Fibroblast of skin of back (primary cell): ENCODE measurements at places on chromosomes 7 and 10.

- peak; percentile 71 for DNase-seq
These were observed 313.3 kb upstream of the AKR1E2 start for GRCh38 chr10:4512671-4513240.

DNA sequence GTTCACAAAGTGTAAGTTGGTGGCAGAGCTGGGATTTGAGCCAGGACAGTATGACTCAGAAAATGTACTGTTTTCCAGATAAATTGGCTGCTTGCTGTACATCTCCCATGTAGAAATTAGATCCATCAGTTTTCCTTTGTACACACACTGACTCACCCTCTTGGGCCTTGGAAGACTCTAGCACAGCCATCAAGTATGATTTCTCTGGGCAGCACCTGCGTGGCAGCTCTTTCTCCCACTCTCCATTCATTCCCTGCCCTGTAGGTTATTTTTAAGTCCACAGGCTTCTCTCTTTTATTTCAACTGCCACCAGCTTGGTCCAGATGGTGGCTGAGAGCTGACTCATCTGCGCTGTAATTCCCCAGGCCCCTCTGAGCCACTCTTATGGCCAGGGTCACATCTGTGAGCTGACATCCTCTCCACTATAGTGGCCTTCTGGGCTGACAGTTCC, 28.3 kb upstream of the SDK1 start:
- DNase-seq = peak; percentile 77

- DNase-seq = no peak
These were observed 26.0 kb downstream of the SDK1 start for GRCh38 chr7:3327099-3327498.

DNA sequence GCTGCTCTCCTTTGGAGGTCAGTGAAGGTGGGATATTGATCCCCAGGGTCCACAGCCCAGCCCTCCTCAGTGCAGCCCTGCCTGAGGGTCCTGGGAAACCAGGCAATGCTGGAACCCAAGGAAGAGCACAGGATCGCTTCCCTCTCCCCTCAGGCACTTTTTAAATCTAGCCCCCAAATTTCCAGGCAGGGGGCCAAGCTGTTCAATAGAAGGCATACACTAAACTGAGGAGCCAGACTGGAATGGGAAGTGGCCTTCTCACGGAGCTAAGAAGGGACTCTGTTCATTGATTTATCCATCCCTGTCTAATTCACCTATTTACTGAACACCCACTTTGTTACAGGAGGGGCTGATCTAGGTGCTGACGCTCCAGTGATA, 60.3 kb downstream of the GLI3 start:
- DNase-seq = no peak

DNA sequence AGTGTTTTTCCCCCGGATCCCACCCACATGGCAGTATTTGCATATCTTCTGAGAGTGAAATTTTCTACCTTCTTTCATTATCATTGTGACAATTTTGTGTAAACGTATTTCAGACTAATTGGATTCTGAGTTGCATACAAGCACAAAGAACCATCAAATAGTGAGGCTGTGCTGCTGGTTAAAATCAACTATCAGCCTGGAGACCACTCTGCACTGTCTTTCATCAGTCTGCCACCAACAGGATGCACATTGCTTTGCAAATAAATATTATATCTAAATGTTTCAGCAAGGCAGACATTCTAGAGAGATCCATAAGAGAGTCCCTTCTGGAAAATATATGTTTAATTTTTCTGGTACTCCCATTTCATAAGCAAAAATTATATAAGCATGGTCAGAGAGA, 851.8 kb downstream of the XPNPEP1 start:
- no peak for DNase-seq
